Subcutaneous preadipocyte (primary cell): ENCODE measurements at places on chromosomes 2 and 18. TPM values are rescaled to one million over a fixed set of nuclear protein-coding genes. Genes with fewer than 3 reads are reported as not detected.

The OBSL1 gene
- 26.0 and 37.5 TPM in 2 replicates for total RNA-seq

The MOGAT1 gene
- total RNA-seq, result not detected in 2 replicates

The SF3B1 gene
- 166 and 176 TPM in 2 replicates for total RNA-seq

The FN1 gene
- 8,592 and 13,726 TPM in 2 replicates for total RNA-seq

The SLC4A3 gene
- 0.98 and 2.9 TPM in 2 replicates for total RNA-seq

The GYPC gene
- 68.0 and 88.9 TPM in 2 replicates for total RNA-seq

The SMC6 gene
- 18.7 and 25.6 TPM in 2 replicates for total RNA-seq

The ASB18 gene
- total RNA-seq, result not detected in 2 replicates

The FAM237A gene
- total RNA-seq, result not detected in 2 replicates

The QPCT gene
- 4.4 and 6.5 TPM in 2 replicates for total RNA-seq

The HOXD4 gene
- 1.1 and 2.0 TPM in 2 replicates for total RNA-seq

The TUBB8B gene
- total RNA-seq, result not detected in 2 replicates

The CYTIP gene
- total RNA-seq, result not detected in 2 replicates

The NCKAP1 gene
- total RNA-seq, result 128 and 143 TPM in 2 replicates

The UBXN4 gene
- total RNA-seq, result 40.8 and 51.8 TPM in 2 replicates

The GTF2A1L gene
- total RNA-seq, result not detected in 2 replicates

The SOX11 gene
- not detected in 2 replicates for total RNA-seq

The CTLA4 gene
- not detected in 2 replicates for total RNA-seq

The FKBP7 gene
- 20.5 and 27.6 TPM in 2 replicates for total RNA-seq

The SMAD2 gene
- total RNA-seq, result 24.6 and 34.4 TPM in 2 replicates

The PARD6G gene
- 0.59 and 1.1 TPM in 2 replicates for total RNA-seq

The NR4A2 gene
- total RNA-seq, result under 0.01 and 0.39 TPM in 2 replicates

The TRABD2A gene
- 22.4 and 26.2 TPM in 2 replicates for total RNA-seq

The DLX1 gene
- under 0.01 and 0.39 TPM in 2 replicates for total RNA-seq

The DYSF gene
- under 0.01 and 0.20 TPM in 2 replicates for total RNA-seq

The SLC25A12 gene
- 22.4 and 24.6 TPM in 2 replicates for total RNA-seq

The GATA6 gene
- total RNA-seq, result 1.5 and 1.8 TPM in 2 replicates

The RBM44 gene
- total RNA-seq, result 0.37 and 0.39 TPM in 2 replicates

The COLEC12 gene
- 92.6 and 115 TPM in 2 replicates for total RNA-seq

The VIT gene
- total RNA-seq, result 8.8 and 11.8 TPM in 2 replicates

The ANKRD53 gene
- 0.39 and 1.8 TPM in 2 replicates for total RNA-seq

The PLEKHH2 gene
- 4.0 and 4.3 TPM in 2 replicates for total RNA-seq

The EMILIN1 gene
- 36.7 and 51.6 TPM in 2 replicates for total RNA-seq

The PRKAG3 gene
- total RNA-seq, result 0.37 TPM in 1 of 2 replicates, not detected in the other

The SCN2A gene
- under 0.01 and 0.20 TPM in 2 replicates for total RNA-seq

The TCF23 gene
- total RNA-seq, result not detected in 2 replicates

The CASP8 gene
- 18.4 and 26.6 TPM in 2 replicates for total RNA-seq
